ENCODE measurements at places on chromosomes 1 and 21.

DNA sequence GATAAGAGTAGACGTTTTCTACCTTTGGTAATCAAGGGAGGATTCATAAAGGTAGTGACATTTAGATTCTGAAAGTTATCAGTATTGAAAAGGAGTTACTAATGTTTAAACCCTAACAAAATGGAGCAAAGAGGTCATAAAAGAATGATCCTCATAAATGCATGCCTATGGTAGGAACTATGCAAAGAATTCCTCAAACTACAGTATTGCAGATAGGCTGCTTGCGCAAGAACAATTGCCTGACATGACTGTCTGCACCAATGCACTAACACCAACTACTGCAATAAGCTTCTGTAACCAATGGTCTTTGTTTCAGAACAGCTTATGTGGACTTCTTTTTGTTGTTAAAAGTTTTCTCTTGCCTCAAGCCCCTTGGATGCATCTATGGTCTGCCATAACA is 597.3 kb upstream of the ADGRL4 start:
- no peak for DNase-seq

GRCh38 chr1:246110343-246111219 is 396.5 kb downstream of the SMYD3 start:
- DNase-seq: no peak

DNA sequence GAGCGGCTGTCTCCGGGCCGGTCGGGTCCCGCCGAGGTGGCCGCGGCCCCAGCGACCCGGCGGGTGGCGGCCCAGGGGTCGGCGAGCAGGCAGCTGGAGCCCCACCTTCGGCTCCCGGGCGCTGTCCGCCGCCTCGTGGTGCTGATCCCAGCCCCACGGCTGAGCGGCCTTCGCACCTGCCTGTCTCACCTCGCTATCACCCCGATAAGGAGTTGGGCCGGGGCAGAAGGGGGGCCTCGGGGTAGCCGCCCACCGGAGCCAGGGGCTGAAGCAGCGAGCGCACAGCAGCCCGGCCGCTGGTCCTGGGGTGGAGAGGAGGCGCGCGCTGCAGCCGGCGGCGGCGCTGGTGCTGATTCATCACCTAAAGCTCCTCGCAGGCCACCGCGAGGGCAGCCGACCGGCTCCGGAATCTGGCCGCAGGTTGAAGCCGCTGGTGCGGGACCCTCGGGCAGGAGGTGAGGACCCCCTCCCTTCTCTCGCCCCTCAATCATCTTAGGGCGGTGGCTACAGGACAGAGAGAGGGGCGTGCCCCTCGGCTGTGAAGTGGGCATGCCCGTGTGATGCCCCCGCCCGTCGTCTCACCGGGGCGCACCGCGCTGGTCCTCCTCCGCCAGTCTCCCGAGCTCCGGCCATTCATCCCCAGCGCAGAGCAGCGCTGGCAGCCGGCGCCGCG is 575 bp downstream of the TRIM67 start:
- no peak for DNase-seq

DNA sequence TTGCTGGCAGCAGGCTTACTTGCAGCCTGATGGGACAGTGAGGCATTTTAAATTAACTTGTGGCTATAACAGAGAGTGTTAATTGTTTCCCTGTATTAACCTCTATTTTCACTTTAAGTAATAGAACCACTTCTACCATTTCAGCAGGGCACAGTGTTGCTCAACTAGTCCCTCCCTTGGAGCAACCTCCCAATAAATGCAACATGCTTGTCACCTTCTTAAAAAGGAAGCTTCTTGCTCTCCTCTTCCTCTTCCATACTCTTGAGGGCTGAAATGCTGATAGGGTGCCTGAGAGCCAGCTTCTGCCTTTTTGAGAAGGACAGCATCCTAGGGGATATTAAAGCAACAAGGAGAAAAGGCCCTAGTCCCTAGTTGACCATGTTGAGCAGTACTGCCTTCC is 52.1 kb downstream of the C4BPA start:
- peak; percentile 75 for DNase-seq

GRCh38 chr21:27532076-27532475 is 565.2 kb upstream of the ADAMTS5 start:
- no peak for DNase-seq

DNA sequence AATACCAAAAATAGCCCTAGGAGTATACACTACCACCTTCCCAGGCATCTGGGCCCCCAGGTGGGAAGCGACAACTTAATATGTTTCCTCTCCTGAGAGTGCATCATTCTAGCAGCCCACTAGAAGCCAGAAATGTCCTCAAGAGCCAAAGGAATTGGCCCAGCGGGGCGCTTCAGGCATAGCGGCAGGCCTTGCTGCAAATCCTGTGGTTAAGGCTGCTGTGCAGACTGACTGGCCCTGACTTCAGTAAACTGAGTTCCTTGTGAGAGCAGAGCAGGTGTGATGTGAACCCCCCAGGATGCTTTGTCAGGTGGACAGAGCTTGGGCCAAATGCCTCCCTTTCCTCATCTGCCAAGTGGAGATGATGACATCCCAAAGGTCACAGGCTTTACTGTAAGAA is 29.7 kb upstream of the LDLRAP1 start:
- DNase-seq: no peak

Data from suppressor macrophage (primary cell).